ENCODE measurements at places on chromosomes 13 and 19.

- DNase-seq = no peak
Measured at GRCh38 chr13:27822873-27823311, 30.6 kb downstream of the GSX1 start.

DNA sequence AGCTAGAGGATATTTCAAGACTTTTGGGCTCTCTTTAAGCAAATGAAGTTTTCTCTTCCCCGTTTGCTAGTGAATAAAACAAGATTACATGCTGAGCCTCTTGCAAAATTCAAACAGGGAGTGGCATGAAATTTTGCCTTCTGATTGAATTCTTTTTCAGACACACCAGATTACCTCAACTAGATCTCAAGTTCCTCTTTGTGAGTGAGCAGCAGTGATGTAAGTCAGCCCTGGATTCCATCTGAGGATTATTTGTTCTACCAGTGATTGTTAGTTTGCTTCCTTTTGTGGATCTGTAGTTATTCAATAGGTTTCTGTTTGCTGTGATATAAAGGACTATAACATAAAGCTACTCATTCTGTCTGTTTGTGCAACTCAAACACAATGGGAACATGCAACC, 407.7 kb downstream of the LMO7 start:
- no peak for DNase-seq

DNA sequence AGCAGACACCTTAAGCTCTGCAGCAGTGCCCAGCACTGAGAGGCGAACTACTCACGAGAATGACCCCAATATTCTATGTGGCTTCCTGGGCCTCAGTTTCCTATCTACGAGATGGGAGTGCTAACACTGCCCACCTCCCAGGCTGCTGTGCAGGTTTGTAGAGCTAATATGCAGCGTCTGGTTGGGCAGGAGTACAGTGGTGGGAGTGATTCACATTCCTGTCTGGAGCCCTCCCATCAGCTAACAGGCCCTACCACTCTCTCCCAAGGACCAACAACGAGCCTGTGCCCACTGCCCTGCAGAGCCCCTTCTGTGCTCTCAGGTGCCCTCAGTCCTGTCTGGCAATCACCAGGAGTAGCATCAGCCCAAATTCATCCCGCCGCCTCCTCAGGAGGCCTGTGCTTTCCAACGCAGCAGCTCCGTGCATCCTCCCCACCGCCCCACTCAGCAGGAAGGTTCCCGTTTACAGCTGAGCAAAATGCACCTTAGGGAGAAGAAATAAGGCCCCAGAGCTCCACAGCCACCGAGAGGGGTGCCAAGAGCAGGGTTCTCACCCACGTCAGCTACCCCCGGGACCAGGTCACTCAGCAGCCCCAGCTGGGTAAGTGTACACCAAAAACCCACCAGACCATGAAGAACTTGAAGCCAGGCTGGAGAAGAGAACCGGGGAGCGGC, 6.6 kb downstream of the AKT2 start:
- DNase-seq = no peak

DNA sequence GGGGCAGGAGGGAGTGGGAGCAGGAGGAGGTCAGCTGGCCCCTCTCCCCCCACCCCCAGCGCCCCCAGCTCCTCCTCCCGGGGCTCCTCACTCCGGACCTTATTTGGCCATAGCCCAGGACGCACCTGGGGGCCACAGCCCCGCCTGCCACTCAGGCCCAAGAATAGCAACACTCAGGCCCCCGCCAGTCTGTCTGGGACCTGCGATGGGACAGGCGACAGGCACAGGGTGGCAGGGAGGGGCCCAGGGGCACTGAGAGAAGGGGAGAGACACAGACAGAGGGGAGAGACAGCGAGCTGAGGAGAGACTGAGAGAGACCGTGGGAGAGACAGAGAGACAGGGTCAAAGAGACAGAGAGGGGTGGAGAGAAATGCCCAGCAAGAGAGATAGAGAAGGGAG, 10.2 kb downstream of the JOSD2 start:
- DNase-seq = no peak

DNA sequence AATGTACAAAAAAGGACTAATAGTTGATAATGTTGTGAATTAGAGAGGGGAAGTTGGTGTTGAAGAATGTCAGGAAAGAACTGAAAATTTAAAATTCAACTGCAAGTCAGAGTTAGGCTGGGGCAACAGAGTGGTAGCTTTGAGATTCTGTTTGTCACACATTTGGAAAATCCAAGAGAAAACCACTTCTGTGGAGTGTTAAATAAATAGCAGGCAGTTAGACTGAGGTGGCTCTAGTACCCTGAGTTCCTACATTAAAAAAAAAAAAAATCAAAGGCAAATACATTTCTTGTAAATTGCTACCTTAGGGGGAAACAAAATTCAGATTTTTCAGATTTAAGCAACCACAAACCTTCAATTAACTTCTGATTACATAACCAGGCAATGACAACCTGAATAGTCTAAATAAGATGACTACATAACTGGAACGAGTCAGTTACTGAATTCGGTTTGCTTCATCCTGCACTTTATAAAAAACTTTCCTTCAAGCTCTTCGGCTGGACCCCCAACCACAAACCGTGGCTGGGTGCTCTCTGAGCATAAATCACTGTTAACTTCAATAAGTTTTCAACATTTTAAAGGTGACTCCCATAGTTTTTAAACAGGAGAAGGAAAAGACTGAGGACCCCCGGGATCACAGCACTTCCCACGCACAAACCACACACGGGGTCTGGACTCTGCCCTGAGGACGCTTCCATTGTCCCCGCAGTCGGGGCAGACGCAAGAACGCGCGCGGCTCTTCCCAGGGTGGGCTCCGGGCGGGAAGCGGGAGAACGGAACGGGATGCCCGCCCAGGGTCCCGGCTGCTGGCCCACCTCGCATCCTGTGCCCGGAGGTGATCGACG, 725 bp downstream of the ZNF682 start:
- no peak for DNase-seq

DNA sequence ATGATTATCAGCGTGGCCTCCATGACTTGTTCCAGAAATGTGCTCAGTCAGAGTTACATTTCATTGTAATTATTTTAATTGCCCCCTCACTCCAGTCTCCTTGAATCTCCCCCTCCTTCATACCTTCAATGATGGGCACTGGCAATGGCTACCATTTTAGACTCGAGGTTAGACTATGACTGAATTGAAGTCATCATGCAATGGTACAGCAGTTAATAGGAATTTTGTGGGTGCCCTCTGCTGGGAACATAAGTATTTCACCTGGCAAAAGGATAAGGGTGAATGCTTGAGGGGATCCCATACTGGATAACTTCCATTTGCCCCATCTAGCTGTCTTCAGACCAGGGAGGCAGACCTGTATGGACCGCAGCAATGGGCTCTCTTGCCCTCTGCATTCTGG, 32.2 kb upstream of the USP12 start:
- peak; percentile 21 for DNase-seq

DNA sequence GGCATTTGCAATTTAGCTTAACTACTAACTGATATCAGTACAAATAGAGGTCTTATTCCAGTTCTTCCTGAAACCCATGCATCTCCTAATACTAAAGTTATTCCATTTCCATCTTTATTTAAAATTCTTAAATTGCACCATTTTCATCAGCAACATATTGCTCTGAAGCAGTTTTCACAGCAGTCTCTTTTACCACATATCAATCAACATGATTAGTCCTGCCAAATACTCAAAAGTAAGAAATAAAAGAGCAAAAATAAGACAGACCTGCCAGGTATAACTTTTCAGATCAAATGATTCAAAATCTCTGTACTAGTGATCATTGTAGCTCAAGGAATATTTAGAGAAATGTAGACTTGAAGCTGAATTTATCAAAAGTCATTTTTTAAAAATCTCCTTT, 141.7 kb downstream of the SLITRK1 start:
- no peak for DNase-seq

- DNase-seq = peak; percentile 47
Measured at GRCh38 chr19:41753936-41754529, 1.3 kb upstream of the CEACAM6 start.
